GDM1 (cell line): ENCODE measurements at places on chromosomes 6 and 20.

DNA sequence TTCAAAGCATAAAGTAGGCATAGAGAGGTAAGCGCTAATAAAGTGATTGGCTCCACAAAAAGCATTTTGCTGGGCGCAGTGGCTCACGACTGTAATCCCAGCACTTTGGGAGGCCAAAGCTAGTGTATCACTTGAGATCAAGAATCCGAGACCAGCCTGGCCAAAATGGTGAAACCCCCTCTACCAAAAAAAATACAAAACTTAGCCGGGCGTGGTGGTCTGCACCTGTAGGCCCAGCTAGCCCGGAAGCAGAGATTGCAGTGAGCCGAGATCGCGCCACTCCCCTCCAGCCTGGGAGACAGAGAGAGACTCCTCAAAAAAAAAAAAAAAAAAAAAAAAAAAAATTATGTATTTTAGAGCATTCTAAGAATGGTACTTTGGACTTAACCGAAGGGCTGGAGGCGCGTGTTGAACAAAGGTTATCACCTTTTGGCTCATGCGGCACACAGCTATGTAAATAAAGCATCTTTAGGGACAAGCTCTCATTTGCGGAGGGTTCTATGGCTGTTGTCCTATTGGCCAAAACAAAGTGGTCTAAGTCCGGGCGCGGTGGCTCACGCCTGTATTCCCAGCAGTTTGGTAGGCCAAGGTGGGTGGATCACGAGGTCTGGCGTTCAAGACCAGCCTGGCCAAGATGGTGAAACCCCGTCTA lies 17.4 kb downstream of the HFE start:
- DNase-seq = no peak

- peak; percentile 84 for DNase-seq
Measured at GRCh38 chr6:6591778-6592465, 3.4 kb downstream of the LY86 start.

DNA sequence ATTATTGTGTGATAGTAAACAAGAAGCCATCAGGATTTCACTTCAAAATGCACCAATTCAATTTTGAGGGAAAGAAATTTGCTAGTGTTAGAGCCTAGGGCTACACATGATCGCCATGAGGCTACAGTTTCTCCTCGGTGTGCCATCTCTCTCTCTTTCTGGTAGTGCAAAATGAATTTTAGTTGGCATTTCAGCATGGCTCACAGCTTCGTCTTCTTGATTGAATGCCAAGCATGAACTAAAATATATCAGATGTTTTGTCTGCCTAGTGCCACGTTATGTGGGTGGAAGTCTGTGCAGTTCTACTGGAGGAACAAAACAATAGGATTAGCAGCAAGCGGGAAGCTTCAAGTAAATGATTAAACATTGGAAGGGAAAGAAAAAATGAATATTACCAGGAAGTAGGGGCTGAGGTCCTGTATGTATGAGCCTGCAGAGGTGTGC lies 6.8 kb upstream of the MRAP2 start:
- DNase-seq = no peak

DNA sequence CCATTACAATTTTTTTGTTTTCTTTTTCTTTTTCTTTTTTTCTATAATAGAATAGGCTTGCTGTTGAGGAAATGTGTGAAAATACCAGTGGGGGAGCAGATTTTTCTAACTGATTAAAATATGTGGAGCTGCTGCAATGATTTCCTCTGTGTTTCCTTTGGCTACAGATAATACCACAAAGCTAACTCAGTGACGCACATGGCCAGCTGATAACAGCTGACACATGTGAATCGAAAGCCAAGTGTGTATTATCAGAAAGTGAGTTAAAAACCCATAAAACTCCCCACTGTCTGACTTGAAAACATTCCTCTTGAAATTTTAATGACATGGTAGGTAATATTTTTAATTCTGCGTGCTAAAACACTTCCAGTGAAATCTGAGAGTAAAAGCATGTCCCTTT lies 70.8 kb upstream of the AHI1 start:
- no peak for DNase-seq

- DNase-seq = no peak
Measured at GRCh38 chr6:117938311-117938995, 31.4 kb downstream of the SLC35F1 start.

DNA sequence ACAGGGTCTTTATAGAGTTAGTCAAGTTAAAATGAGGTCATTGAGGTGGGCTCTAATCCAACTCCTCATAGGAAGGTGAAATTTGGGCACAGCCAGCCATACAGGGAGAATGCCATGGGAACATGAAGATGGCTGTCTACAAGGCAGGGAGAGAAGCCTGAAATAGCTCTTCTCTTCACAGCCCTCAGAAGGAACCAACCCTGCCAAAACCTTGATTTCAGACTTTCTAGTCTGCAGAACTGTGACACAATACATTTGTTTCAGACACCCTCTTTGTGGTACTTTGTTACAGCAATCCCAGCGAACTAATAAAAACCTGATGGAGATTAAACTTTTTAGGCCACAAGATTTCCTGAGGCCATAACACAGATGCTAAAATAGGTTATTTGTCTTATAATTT lies 43.1 kb upstream of the HECA start:
- no peak for DNase-seq

DNA sequence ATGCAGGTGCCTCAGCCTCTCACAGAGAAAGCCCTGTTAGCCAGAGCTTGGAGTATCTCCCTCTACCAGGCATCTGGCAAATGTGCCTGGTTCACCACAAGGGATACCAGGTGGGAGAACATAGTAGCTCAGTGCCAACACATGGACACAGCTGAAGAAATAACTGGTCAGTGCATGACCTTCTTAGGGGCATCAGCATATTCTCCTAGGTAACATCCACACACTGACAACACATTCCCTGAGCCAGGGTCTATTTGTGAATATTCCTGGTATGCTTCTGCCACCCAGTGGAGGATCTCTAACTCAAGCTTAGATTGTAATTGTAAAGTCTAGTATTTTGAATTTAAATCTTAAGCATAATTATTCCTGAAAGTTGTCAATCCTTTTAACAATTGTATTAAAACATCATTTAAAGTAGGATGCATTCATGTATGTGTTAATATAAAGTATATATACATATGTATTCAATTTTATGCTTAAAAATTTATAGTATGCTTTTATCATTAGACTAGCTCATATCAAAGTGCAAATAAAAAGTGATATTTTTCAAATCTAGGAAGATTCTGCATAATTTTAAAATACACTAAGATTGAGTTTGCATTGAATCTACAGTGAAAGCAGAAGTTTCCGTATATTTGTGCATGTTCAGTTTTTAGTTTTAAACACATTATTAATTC lies 45.3 kb upstream of the COL21A1 start:
- DNase-seq = no peak

DNA sequence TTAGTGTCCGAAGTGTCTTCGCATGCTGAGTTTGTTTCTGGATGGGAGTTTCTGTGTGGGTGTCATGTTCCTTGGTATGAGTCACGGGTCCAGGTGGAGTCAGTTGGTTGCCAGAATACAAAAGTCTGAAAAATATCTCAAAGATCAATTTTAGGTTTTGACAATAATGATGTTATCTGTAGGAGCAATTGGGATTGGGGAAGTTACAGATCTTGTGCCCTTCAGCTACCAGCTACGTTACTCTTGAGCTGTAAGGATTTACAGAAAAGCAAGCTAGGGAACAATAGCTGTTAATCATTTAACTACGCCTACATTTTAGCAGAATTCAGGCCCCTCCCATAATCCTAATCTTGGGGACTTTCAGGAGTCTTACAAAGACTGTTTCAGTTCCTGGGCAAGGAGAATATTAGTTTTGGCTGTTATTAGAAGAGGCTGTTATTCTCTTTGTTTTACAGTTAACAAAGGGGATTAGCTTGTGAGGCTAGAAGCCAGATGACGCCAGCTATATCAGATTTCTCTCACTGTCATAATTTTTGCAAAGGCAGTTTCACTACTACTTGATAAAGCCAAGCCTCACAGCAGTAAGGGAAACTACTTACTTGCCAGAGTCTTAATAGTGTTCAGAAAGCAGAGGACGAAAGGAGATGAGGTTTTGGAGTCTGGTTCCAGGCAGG lies 15.4 kb upstream of the SLC22A16 start:
- no peak for DNase-seq

DNA sequence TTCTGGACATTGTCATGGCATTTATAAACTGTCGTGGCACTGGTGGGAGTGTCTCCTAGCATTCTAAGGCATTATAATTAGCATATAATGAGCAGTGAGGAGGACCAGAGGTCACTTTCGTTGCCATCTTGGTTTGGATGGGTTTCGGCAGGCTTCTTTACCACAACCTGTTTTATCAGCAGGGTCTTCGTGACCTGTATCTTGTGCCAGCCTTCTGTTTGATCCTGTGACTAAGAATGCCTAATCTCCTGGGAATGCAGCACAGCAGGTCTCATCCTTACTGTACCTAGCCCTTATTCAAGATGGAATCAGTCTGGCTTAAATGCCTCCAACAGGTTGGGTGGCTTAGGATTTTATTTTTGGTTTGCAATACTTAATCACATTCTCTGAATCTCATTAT lies 142.7 kb upstream of the GGTLC1 start:
- DNase-seq = no peak

GRCh38 chr20:46408281-46408731 lies 1.9 kb upstream of the ELMO2 start:
- no peak for DNase-seq

DNA sequence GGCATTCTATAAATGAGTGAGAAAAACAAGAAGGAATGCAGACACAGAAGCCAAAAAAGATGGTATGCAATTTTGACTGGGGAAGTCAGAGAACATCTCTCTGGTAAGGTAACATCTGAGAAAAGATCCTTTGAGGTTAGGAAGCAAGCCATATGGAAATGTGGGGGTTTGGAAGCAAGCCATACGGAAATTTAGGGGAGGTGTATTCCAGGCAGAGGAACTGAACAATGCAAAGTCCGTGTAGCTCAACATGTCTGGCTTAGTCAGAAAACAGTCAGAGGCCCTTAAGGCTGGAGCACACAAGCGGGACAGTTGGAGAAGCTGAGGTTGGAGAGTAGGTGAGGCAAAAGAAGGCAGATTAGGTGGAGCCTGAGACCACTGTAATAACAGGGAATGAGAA lies 35.3 kb downstream of the RALGAPA2 start:
- DNase-seq = no peak

GRCh38 chr6:80235647-80236046 lies 129.2 kb downstream of the BCKDHB start:
- no peak for DNase-seq

DNA sequence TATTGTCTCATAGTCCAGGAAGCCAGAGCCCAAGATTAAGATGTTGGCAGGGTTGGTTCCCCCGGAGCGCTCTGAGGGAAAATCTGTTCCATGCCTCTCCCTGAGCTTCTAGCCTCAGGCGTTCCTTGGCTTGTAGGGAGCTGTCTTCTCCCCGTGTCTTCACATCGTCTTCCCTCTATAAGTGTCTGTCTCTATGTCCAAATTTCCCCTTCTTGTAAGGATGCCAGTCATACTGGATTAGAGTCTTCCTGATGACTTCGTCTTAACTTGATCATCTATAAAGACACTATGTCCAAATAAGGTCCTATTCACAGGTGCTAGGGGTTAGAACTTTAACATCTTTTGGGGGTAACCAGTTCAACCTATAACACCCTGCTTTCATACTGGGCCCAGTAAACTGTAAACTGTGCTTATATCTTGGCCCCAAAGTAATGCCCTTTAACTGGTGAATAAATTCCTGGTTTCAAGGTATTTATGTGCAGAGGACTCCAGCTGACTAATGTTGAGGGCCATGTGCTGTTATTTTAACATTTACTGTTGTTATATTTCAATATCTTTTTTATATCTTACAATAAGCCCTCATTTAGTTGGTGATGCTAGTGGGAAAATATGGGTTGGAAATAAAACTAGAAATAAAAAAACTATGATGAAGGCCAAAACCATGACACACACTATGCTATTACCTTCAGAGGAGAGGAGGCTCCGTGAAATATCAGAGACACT lies 101.7 kb upstream of the IYD start:
- DNase-seq = no peak

GRCh38 chr6:25423358-25423757 lies 144.2 kb downstream of the CARMIL1 start:
- DNase-seq = no peak

- DNase-seq = no peak
Measured at GRCh38 chr6:96792561-96793190, 44.6 kb downstream of the GPR63 start.

- DNase-seq = no peak
Measured at GRCh38 chr6:79782792-79783580, 151.9 kb downstream of the SH3BGRL2 start.

DNA sequence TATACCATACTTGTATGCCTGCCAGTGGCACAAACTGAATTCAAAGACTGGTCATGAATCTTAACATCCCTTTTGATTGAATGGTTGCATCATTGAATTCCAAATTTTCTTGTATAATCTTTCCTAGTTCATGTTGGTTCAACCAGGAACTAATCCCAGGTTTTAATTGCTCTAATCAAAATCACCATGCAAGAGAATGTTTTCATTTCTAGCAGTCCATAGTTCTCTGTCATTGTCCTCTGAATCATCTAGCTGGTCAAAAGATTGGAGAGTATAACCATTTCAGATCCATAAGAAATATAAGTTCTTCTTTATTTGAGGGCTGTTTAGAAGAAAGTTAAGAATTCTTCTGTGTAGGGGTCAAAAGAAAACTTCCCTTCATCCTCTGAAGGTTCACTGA lies 57.2 kb downstream of the ZNF292 start:
- DNase-seq = no peak

DNA sequence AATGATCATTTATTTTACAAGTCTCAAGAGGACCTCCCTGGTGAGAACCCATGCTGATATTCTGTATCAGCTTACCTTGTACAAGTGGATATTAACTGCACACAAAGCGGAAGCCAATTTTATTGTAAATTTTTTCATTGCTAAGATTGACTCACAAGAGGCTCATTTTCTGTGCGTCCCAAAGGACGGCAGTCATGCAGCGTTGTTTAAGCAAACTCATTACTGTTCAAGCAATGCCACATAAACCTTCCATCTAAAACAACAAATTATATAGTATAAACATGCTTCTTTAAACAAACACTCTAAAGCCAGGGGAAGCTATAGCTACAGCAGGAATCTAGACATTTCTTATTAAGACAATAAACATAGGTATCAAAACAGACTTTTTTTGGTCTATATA lies 575.3 kb downstream of the FRK start:
- DNase-seq = no peak
